H1 (cell line): ENCODE measurements at places on chromosomes 1 and 21.
A peak's percentile ranks its signal among the peaks of the same experiment; 100 is the strongest.

DNA sequence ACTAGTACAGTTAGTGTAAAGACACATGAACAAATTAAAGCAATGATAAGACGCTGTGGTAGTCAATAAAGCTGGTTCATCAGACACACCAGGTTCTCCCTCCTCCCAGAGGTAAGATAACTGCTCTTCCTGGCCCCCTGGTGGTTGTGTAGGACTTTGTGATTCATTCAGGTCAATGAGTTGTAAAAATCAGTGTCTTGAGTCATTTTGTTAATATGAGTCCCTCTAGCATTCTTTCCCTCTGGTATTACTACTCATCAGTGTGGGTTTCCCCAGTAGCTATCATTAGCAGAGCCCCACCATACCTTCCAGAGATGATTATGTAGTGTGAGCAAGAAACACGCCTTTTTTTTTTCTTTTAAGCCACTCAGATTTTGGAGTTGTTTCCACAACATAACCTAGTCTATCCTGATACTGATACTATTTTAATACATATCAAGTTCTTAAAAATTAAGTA is 3.6 kb upstream of the SETDB1 start:
- peak; percentile 70 for DNase-seq

- DNase-seq = no peak
Measured at GRCh38 chr1:29883986-29884385, 647.7 kb downstream of the PTPRU start.

DNA sequence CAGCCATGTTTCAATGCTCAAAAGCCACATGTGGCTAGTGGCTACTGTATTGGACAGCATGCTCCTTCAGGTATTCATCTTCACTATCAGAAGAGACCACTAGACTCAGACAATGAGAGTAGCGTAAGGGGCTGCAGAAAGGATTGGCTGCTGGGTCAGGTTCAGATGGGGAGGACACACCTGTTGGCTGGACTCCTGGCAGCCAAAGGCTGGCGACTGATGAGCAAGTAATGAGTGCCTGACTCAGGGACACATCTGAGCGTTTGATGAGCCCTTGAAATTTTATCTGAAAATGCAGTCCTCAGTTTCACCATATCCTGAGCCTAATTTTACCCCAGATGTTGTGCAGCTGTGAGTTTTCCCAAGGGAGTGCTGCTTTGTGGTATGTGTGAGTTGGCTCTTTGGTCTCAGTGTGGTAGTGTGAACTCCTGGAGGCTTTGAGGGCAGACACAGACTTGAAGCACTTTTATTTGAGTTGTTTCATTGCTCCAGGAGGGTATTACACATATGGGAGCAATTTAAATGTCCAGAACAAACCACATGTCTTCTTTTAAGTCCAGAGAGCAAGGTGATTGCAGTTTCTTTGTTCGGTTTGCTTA is 9.6 kb downstream of the ST6GALNAC3 start:
- DNase-seq = no peak

DNA sequence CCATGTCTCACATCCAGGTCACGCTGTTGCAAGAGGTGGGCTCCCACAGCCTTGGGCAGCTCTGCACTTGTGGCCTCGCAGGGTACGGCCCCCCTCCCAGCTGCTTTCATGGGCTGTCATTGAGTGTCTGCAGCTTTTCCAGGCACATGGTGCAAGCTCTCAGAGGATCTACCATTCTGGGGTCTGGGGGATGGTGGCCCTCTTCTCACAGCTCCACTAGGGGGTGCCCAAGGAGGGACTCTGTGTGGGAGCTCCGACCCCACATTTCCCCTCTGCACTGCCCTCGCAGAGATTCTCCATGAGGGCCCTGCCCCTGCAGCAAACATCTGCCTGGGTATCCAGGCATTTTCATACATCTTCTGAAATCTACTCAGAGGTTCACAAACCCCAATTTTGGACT is 219.4 kb downstream of the LRRC7 start:
- peak; percentile 50 for DNase-seq

GRCh38 chr1:66778969-66779368 is 22.1 kb downstream of the INSL5 start:
- no peak for DNase-seq

DNA sequence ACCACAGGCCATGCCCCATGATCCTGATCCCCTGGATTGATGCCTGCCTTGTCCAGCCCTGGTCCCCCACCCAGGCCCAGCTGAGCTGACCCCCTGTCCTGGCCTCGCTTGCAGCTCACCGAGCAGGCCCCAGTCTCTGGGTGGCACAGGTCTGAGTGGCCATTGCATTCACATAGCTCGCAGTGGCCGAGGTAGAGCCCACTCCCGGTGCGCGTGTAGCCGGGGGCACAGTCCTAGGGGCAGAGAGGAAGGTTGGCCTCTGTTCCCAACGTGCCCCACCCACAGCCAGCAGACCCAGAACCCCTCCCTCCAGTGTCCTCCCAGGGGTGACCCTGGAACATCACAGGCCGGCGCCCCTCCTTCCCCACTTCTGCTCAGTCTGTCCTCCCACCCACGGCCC is 51.9 kb downstream of the LDLRAD2 start:
- DNase-seq = no peak

DNA sequence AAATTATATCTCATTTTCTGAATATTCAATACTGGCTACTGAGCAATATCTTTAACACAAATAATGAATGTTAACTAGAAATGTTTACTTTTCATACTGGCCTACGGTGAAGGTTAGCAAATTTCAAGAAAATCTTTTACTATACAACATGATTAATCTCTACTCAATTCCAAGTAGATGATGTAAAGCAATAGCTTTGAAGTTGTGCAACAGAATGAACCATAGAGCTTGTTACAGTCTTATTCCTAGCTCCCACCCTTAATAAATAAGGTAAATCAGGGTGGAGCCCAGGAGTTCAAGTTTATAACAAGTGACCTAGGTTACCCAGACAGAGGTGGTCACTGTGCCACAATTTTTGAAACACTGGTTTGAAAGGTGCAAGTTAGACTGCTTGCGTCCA is 1678.1 kb downstream of the KCNT2 start:
- no peak for DNase-seq

GRCh38 chr1:45952072-45952471 is 148.7 kb downstream of the MAST2 start:
- DNase-seq = no peak

DNA sequence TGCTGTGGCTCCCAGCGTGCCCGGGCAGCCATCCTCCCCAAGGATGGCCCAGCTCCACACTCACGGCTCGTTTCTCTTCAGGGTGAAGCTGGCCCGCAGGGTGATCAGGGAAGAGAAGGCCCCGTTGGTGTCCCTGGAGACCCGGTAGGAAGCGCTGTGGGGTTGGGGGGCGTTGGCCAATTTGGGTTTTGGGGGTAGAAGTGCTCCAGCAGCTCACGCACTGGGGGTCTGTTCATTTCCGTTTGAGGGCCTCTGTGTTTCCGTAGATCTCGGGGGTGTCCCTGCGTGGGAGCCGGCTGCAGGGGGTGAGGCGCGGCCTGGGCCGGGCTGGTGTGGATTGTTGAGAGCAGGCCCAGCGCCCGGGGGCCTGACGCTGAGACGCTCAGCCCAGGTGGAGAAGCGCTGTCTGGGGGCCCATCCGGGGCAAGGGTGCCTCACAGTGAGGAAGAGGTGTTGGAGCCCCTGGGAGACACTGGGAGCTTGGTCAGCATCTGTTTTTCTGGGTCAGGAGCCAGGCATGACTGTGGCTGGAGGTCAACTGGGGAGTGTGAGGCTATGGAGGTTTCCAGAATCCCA is 12.6 kb downstream of the COL6A1 start:
- DNase-seq = no peak

GRCh38 chr1:62346886-62347285 is 27.7 kb upstream of the KANK4 start:
- no peak for DNase-seq

GRCh38 chr1:61981870-61982660 is 212.6 kb upstream of the L1TD1 start:
- no peak for DNase-seq

- no peak for DNase-seq
Measured at GRCh38 chr1:197126691-197127090, 19.8 kb downstream of the ASPM start.

- no peak for DNase-seq
Measured at GRCh38 chr1:197200272-197200899, 53.9 kb upstream of the ASPM start.

- DNase-seq = no peak
Measured at GRCh38 chr1:18996548-18997177, 40.2 kb upstream of the IFFO2 start.

DNA sequence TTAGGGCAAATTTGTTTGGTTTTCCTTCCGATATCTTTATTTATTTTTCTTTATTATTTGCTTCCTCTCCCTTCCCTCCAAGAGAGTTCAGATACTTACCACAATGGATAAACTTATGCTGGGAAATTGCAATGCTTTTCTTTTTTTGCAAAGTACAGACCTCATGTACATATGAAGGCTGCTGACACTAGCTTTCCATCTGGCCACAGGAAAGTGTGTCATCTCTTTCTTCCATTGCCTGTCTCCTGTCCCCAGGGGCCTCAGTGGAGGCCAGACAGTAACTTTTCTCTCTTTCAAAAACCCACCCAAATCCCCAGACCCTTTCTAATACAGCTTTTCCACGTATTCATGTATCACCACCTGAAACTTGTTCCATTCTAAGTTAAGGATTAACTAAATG is 73.9 kb downstream of the ST6GALNAC3 start:
- DNase-seq = no peak

DNA sequence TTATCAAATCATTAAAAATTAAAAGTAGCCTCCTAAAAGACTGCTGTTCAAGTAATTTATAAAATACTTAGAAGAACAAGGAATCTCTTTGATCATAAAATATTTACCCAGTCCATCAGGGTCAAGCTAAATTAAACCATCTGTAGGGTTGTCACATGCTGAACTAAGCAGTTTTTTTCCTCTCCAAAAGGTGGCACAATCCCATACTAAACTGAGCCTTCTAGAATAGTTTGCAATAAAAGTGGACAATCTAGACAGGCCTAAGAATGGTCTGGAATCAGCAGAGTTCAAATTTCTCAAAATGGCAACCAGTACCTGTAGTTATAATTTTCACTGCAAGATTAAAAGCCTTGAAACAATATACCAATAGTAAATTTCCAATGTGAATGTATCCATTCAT is 194.8 kb downstream of the EIF4G3 start:
- no peak for DNase-seq

- DNase-seq = no peak
Measured at GRCh38 chr1:173995475-173995874, 26.7 kb downstream of the RC3H1 start.

DNA sequence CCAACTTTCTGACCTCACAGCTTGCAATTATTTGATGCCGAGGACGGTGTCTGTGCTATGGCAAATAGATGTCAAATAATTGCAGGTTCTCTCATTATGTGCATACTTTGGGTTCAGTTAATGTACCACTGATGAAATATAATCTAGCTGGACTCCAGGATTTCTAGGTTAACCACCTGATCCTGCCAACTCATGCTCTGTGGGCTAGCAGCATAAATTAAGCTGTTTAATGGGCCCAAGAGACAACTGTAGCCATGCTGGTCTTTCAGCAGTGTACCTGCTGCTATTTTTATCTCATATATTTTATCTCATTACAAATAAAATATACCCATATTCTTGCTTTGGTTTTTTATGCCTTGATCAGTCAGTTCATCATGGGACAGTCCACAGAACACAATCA is 43.3 kb upstream of the HP1BP3 start:
- DNase-seq = no peak

- peak; percentile 97 for DNase-seq
Measured at GRCh38 chr1:116485071-116485735, 85.6 kb downstream of the CD58 start.

DNA sequence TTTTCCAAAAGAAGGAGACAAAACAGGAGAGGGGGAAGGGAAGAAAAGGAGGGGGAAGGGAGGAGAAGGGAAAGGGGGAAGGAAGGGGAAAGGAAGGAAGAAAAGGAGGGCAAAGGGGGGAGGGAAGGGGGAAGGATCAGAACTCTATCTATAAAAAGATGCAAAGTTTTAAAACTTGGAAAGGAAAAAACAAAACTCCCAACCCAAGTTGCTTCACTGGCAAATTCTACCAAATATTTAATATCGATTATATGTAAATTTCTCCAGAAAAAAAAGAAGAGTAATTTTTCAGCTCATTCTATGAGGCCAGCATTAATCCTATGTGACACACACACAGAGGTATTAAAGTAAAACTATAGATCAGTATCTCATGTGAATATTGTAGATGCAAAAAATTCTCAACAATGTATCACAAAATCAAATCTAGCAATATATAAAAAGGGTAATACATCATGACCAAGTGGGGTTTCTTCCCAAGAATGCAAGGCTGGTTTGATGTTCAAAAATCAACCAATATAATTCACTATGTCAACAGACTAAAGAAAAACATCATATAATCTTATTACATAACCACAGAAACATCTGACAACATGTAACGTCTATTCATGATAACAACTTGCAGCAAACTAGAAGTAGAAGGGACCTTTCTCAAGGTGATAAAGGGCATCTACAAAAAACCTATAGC is 57.9 kb downstream of the MAN1A2 start:
- DNase-seq = no peak

GRCh38 chr1:1013922-1014648 is 788 bp downstream of the ISG15 start:
- DNase-seq = no peak

DNA sequence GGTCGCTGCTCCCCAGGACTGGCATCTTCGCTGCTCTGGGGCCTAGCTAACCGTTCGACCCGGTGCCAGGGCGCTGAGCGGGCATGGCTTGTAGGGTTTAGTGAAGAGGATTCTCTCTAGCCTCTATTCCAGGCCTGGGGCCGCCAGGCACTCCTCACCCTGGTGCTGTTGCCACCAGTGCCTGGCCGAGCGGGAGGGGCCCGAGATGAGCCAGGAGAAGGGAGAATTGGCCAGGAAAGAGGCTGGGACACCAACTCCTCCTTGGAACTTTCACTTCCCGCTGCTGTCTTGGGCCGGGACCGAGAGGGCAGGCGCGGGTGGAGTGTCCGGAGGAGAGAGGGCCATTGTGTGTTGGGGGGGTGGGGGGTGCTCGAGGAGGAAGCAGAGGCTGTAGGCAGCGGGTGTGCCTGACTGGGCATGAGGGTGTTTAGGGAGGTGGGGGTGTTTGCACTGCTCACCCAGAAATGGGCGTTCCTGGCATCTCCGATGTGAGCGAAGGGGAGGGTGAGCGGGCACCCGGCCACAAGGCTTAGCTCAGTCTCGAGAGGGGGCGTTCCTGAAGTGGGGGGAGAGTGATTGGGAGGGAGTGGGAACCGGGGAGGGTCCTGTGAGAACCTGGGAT is 772 bp downstream of the ADAM15 start:
- no peak for DNase-seq

- DNase-seq = no peak
Measured at GRCh38 chr1:2088458-2088857, 38.2 kb downstream of the PRKCZ start.

GRCh38 chr1:28374297-28374696 is 4.8 kb downstream of the PHACTR4 start:
- DNase-seq = no peak

GRCh38 chr1:179632868-179633267 is 41.2 kb downstream of the TDRD5 start:
- no peak for DNase-seq

DNA sequence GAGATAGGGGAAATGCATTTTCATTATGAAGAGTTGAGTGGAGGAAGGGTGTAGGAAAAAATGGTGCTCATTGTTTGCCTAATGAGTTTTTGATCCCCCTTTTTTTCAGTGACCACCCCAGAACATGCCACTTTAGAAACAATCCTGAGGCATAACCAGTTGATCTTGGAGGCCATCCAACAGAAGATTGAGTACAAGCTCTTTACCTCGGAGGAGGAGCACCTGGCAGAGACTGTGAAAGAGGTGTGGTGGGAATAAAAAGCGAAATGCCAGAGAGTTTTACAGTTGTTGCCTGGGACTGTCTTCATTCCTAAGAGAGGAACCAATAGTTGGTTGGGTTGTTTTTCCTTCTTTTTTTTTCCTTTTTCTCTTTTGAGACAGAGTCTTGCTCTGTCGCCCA is 54.3 kb upstream of the EPHA8 start:
- DNase-seq = no peak

GRCh38 chr1:33126411-33127000 is 45.6 kb downstream of the AZIN2 start:
- no peak for DNase-seq
